T47D (cell line): ENCODE measurements at places on chromosomes 1 and 21.

DNA sequence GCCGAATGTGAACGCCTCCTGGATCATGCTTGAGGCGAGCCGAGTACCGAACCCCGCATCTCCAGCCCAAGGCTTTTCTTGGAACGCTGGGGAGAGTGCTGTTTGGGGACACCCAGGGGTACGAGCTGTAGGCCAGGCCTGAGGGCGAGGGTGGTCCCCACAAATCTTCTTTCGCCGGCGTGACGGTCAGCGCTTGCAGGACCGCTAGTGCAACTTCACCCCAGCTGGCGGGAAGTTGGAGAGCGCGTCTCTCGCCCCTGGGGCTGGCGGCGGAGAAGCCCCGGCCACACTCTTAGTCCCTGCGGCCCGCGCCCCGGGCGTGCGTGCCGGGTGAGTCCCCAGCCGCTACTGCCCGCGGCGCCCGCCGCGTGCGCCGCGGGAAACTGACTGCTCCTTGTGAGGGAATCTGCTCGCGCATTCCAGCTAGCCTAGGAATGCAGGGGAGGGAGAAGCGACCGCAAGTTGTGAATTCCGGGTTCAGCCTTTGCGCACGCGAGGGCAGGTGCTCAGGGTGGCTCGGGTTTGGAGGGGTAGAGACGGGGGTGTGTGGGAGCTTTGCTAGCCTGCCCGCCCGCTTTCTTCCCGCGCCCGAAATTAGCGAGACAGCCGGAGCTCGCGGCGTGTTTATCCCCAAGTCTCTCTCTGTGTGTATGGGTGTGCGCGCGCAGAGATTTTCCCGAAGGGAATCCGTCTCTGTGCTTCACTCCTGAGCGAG, 884 bp downstream of the LHX4 start:
- DNase-seq, result peak; percentile 88

- no peak for DNase-seq
These were observed 359.0 kb upstream of the PTBP2 start for GRCh38 chr1:96362623-96363022.

GRCh38 chr1:147539122-147539575, 2.2 kb upstream of the BCL9 start:
- no peak for DNase-seq

GRCh38 chr1:78464449-78464891, 26.3 kb upstream of the PTGFR start:
- DNase-seq, result no peak

- no peak for DNase-seq
These were observed 145.6 kb downstream of the ZZZ3 start for GRCh38 chr1:77536813-77537212.

GRCh38 chr1:197218857-197219256, 49.2 kb upstream of the CRB1 start:
- DNase-seq, result no peak

DNA sequence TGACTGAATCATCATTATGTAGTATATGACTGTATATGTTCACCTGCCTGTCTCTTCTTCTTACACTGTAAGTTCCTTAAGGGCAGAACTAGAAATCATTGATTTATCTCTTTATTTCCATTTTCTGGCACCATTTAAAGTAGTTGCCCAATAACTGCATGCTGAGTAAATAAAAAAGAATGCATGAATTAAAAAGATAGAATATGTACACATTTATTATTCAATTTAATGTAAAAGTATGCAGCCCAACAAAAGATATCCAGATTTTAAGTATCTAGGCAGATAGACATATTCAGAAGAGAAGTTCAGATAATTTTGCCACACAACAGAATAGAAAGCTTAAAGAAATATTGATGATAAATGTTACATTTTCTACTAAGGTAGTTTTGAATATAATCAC, 1244.6 kb upstream of the ADGRL4 start:
- no peak for DNase-seq
